ENCODE measurements at places on chromosomes 2 and 18.

GRCh38 chr2:120802867-120803484, 67.3 kb downstream of the GLI2 start:
- no peak for DNase-seq

- DNase-seq: no peak
These were observed 14.9 kb downstream of the ANO7 start for GRCh38 chr2:241203218-241204009.

GRCh38 chr2:175732531-175732930, 269.5 kb downstream of the LNPK start:
- DNase-seq: no peak

GRCh38 chr2:190929919-190930318, 49.3 kb downstream of the GLS start:
- no peak for DNase-seq

DNA sequence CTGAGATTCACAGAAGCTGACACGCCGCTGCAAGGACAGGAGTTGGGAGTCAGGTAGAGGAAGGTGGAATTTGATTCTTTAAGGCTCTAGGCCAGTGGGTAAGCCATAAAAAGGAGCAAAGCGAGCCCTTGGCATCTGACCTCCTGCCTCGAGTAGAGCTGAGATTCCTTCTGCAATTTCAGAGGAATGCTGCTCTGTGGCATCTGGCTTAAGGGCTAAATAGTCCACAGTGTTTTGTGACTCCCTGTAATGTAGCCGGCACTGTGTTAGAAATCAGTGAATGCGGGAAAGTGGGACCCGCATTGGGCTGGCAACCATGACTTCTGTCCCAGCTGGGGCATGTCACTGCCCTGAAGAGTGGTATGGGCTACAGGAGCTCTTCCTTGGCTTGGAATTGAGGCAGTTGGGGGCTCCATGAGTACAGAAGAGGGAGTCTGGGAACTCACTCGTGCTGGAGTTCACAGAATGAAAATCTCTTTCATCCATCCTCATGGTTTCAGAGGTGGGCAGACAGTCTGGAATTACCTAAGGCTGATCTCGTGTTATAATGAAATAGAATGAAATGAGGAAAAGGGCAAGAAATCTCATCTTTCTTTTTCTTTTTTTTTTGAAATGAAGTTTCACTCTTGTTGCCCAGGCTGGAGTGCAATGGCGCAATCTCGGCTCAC, 12.7 kb upstream of the MYCN start:
- no peak for DNase-seq

DNA sequence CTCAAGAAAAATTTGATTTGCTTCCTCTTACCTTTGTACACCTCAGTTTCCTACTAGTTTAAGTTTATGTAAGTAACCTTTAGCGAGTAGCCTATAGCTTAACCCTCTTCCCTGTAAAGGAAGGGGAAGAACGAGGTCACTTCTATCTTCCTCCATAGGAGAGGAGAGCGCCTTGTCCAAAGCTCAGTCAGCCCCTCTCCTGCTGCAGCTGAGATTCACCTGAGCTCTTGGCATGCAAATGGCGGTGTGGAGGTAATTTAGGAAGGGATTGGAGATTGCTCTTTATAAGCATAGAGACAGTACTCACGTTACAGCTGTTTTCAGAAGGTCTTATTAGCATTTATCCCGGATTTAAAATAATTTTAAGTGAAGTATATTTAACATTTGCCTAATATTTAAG, 27.8 kb upstream of the SERPINB12 start:
- DNase-seq: no peak

GRCh38 chr2:126496493-126496892, 159.5 kb upstream of the GYPC start:
- no peak for DNase-seq

GRCh38 chr2:226581004-226581403, 218.6 kb downstream of the IRS1 start:
- DNase-seq: no peak

DNA sequence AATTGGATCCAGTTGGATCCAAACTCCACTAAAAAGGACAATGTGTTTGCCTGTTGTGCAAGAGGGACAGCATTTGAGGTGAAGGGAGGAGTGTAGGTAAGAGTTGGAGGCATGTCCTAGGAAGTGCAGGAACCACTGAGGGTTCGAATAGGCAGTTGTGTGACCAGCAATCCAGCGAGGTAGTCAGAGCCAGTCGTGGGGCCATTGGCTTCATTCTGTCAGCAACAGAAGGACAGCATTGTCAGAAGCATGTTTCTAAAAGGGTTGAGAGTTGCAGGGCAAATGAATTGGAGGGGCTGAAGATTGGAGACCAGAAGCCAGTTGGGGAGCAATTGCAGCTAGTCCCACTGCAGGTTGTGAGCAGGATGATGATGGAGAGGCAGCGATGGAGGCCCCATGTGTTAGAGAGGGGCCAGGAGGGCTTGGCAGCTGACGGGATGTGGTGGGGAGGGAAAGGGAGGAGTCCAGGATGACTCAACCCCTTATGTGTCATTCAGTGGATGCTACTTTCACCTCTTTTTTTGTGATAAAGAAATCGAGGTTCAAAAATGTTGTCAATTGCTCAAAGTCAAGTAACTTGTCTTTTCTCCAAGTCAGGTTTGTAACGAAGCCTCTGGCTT, 96.7 kb upstream of the SIX3 start:
- DNase-seq: no peak

DNA sequence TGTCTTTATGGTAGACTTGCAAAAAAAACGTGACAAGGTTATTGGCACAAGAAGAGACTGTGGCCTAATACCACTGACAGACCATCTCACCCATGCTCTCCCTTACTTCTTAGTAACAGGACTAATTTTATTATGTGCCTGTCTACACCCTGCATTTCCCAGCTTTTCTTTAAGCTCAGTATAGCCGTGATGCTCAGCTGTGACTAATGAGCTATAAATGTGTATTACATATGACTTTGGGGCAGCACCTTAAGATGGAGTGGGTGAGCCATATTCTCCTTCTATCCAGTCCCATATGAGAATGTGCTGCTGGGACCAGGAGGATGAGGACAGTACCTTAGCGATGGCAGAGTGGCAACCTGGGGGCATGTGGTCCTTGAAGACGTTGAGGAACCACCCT, 293.5 kb downstream of the RNF144A start:
- DNase-seq: no peak

GRCh38 chr18:47150029-47150823, at the start of gene HDHD2:
Gene HDHD2 (minus strand): TSS chr18:47150500. CDS start chr18:47136439, 14,061 bp downstream.
- peak; percentile 71 for DNase-seq

GRCh38 chr2:40741532-40741931, 289.6 kb upstream of the SLC8A1 start:
- no peak for DNase-seq

DNA sequence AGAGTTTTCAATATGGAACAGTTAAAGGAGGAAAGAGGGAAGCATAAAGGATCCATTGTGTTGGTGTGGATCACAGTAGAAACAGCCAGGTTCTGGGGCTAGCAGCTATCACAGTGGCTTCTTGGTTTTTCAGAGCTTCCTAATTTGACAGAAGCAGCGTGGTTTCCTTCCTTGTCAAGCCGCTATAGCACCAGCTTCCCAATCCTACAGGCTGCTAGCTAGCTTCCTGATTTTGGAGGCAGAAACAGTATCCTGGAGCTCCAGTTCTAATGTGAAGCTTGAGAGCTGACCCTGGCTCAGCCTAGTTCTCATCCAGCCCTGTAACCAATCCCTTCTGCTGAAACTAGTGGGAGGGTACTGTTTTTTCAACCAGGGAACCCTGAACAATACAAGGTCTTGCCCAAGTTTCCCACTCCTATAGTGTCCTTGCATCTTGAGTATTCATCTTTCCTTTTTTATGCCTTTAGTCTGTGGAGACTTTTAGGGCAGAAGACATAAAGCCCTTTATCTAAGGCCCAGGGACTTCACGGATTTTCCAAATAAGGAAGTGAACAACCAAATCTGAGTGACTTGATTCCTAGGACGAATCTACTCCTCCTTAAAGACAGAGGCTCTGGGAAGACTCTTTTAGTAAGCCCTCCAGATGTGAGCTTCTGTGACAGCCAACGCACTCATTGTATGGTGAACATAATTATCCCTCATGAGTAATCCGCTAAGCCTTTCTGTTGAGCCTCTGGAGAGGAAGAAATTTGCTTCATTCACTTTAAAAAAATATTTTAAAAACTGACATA, 33.8 kb downstream of the CCDC93 start:
- DNase-seq: no peak

DNA sequence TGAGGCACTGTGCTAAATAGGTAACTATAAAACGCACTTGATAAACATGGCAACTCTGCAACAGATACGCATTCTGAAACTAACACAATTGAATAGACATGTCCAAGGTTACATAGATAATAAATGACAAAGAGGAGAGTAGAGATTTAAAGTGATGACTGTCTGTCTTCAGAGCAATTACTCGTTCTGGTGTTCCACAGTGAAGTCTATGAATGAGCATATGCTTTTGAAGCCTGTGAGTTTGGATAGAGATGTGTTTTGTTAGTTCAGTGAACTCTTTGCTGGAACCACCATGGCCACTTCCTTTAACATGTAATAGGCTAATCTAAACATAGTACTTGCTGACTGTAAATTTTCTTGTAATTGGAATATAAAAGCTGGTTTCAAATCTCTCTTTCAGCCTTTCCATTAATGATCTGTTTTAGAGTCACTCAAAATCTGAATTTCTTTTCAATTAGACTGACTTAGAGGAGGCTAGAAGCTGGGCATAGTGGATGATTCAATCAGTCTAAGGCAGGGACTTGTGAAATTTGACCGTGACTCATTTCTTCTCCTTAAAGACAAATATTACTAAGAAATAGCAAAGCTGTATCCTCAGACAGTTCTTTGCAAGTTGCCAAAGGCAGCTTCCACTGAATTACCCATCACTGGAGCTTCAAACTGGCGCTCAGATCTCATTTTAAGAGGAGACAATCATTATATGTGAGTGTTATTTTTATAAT, 1130.1 kb upstream of the CELF4 start:
- DNase-seq: no peak

DNA sequence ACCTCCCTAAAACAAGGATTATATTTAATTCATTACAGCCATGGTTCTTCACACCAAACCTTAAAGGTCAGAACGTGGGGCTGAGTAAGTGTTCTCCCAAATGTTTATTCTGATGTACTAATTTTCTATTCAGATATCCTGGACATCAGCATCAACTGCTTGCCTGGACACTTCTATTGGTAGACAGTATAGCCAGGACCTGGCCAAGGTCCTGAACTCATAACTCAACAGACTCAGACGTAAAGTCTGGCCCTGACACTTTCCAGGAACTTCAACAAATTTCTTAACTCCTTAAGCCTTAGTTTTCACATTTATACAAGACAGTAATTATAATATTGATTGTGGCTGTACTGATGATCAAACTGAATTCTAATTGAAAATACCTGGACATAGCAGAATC, 89.1 kb downstream of the AKAIN1 start:
- DNase-seq: no peak

GRCh38 chr2:48345176-48345575, 184.8 kb upstream of the STON1 start:
- no peak for DNase-seq

- no peak for DNase-seq
These were observed 83.1 kb upstream of the SP3 start for GRCh38 chr2:174048243-174048642.

- no peak for DNase-seq
These were observed 220.4 kb upstream of the FOSL2 start for GRCh38 chr2:28172114-28172898.

DNA sequence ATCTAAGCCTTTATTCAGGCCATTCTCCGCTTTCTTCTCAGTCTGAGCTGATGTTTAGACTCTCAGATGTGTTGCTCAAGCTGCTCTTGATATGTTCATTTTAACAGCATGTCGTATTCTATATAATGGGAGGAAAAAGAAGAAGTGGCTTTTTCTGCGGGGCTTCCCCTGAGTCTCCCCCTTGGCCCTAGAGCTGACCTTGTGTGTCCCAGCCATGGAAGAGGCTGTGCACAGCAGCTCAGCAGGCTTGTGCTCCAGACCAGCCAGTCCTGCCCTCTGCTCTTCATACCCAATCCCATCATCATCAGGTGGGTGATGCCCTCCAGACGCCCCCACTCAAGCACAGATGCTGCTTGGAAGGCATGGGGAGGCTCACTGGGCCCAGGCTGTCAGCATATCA, 155.1 kb upstream of the CELF4 start:
- DNase-seq: no peak

GRCh38 chr18:332007-332406, 64.2 kb upstream of the THOC1 start:
- DNase-seq: no peak

GRCh38 chr2:180597179-180597578, 383.2 kb upstream of the UBE2E3 start:
- DNase-seq: no peak

GRCh38 chr18:32455361-32455760, 15.3 kb downstream of the GAREM1 start:
- no peak for DNase-seq

DNA sequence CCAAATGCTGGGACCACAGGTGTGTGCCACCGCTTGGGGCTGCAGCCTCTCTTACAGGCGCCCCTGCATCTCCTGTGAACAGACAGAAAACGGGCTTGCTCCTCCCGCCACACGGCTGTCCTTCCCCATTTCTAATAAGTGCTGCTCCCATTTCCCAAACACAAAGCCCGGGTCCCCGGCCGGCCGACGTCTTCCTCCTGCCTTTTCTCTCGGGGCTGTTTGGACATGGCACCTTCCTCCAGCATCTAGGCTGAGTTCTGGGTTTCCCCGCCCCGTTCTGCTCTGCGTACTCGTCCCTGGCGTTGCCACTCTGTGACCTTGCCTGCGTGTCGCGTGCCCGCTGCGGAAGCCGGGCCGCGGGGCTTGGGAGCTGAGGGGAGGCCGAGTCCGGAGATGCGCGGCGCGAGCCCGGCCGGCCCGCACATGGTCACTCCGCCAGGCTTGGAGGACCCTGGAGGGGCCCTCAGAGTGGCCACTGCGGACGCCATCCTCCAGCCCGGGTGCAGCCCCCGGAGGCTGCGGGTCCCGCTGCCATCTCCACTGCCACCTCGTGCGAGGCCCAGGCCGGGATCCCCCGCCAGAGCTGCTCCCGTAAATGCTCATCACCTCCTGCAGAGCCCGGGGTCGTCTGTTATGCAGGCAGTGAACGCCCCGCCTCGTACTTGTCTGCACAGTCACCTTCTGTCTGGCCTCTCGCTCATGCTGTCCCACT, 26.3 kb downstream of the PRELID3A start:
- no peak for DNase-seq

DNA sequence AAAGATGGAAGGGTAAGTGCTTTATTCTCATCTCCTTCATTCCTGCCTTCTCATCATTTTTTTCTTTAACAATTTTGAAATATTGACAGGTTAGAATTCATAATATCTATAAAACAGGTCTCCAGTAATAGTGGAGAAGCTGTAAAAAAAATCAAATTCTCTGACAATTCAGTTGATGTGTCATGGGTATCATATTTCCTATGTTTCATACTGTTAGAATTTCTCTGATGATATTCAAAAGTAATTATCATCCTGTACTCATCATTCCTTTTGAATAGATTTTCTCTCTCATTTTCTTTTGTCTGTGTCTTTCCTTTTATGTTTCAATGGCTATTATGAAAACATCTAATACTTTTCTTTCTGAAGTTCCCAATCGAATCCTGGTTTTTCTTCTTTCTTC, 97.7 kb downstream of the CPS1 start:
- no peak for DNase-seq

- DNase-seq: no peak
These were observed 39.9 kb downstream of the MAP3K2 start for GRCh38 chr2:127347734-127348392.

GRCh38 chr2:74006459-74006858, 21.7 kb downstream of the TET3 start:
- DNase-seq: no peak
